ENCODE measurements at places on chromosomes 2 and 18.

DNA sequence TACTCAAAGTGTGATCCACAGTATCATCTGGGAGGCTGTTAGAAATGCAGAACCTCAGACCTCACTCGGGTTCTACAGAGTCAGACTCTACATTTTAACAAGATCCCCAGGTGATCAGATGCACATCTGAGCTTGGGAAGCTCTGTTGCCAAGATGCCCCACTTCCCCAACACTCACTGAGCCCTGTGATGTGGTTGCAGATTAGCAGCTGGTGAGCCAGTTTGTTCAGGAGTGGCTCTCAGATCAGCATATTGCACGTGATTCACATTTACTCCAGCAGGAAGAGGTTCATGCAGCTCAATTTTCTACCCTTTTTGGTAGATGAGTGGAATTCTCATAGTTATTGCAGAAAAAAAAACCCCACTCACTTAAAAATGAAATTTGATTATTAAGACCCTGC, 96.4 kb downstream of the VIT start:
- DNase-seq: no peak

DNA sequence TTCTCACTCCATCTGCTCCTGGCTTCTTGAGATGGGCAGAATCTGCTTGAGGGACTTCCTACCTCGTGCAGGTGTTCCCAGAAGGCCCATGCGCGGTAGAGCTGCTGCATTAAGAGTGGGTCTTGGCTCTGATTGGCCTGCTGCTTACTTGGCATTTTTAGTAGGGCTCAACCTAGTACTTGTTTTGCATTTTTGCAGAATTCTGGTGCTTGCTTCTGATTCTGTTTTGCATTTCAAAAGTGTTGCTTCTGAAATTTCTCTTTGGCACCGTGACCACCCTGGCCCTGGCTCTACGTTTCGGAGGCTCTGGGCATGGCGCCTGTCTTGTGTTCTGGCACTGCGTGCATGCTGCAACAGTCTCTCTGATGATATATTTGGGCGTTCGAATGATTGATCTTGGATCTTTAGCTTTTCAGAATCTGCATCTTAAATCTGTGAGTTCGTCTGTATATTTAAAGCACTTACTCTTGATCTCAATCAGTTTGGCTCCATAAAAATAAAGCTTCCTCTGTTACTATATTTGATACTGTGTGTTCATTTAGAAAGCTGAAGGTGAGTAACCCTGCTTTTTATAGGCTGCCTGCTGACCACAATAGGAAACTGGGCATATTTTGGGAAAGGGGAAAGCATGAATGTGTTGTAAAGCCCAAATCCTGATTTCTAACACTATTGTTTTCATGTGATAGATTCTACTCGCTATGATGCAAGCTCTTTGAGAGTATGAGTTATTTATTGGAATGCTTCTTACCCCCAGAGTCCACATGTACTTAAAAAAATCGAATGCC, 22.2 kb downstream of the EFR3B start:
- no peak for DNase-seq

DNA sequence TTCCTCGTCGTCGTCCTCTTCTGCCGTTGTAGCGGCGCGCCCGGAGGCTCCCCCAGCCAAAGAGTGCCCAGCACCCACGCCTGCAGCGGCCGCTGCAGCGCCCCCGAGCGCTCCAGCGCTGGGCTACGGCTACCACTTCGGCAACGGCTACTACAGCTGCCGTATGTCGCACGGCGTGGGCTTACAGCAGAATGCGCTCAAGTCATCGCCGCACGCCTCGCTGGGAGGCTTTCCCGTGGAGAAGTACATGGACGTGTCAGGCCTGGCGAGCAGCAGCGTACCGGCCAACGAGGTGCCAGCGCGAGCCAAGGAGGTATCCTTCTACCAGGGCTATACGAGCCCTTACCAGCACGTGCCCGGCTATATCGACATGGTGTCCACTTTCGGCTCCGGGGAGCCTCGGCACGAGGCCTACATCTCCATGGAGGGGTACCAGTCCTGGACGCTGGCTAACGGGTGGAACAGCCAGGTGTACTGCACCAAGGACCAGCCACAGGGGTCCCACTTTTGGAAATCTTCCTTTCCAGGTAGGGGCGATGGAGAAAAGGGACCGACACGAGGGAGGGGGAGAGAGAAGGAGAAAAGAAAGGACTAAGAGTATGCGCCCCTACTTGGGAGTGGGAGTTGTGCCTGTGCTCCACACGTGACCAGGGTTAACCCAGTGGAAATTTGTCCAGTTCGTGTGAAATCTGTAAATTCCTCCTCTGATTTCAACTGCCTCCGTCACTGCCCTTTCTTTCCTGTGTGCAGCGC, 800 bp downstream of the HOXD13 start:
- no peak for DNase-seq

- no peak for DNase-seq
Observed at GRCh38 chr2:46344706-46345105, 47.5 kb downstream of the EPAS1 start.

GRCh38 chr2:196331143-196331542, 159.8 kb upstream of the STK17B start:
- DNase-seq: no peak

GRCh38 chr2:73931531-73932500, 5.1 kb downstream of the DGUOK start:
- no peak for DNase-seq

GRCh38 chr2:12649602-12650400, 66.9 kb upstream of the TRIB2 start:
- DNase-seq: no peak

DNA sequence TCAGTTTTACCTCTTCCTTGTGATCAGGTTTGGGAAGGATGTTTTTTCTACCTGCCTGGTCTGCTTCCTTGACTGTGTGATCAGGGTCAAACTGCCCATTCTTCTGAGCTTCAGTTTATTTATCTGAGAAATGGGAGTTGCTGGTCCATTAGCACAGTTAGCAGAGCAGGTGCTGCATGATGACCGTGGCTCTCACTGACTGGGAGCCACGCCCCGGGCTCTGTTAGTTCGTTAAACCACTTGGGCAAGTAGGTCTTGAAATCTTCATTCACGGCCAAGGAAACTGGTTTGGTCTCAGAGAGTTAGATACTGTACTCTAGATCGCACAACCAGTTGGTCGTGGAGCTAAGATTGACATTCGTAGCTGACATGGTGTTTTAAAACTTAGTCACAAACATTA, 41.7 kb downstream of the INPP5D start:
- no peak for DNase-seq

DNA sequence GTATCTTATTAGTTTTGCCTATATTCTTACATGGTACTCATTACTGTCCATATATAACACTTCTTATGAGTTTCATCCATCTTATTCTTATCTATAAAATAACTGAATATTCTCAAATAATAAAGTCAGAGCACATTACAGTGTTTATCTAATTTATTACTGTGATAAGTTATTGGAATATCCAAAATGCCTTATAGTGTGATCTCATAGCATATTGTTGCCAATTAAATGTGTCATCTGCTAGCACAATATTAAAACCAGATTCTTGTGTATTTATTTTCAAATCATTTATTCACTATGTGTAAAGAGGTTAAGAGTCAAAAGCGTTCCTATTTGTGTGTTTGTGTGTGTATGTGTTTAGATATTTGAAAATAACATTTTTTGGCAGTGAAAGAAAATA, 151.9 kb downstream of the WDR7 start:
- no peak for DNase-seq

DNA sequence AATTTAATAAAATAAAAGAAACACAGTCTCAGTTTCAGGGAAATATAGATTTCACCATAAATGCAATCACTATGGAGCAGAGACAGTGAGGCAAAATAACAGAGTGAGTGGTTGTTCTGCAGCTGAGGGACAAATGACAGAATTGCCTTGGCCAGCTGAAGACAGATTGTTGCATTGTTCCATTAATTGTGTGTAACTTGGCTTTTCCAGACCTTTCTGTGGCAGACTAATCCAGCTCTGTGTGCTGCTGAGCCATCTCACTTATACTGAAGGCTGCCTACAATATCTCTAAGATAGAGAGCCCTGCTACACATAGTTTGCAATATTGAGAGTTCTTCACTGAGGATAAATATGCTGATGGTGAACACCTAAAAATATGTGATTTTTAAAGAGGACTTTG, 11.5 kb downstream of the LRRTM1 start:
- no peak for DNase-seq

GRCh38 chr2:223781560-223781959, 55.8 kb downstream of the AP1S3 start:
- DNase-seq: no peak

DNA sequence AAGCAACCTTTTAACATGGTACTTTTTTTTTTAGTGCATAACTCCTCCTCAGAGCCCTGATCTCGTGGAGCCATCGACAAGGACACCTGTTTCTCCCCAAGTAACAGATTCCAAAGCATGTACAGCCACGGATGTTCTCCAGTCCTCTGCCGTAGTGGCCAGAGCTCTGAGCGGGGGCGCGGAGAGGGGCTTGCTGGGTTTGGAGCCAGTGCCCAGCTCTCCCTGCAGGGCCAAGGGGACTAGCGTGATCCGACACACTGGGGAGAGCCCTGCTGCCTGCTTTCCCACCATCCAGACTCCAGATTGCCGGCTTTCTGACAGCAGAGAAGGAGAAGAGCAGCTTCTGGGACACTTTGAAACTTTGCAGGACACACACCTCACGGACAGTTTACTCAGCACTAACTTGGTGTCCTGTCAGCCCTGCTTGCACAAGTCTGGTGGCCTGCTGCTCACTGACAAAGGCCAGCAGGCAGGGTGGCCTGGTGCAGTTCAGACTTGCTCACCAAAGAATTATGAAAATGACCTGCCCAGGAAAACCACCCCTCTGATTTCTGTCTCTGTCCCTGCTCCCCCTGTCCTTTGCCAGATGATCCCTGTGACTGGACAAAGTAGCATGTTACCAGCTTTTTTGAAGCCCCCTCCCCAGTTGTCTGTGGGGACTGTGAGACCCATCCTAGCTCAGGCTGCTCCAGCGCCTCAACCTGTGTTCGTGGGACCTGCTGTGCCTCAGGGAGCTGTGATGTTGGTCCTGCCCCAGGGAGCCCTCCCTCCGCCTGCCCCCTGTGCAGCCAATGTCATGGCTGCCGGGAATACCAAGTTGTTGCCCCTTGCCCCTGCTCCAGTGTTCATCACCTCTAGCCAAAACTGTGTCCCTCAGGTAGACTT, 4.5 kb downstream of the KLF11 start:
- no peak for DNase-seq

GRCh38 chr2:102553601-102554000, 65.8 kb upstream of the SLC9A2 start:
- no peak for DNase-seq

DNA sequence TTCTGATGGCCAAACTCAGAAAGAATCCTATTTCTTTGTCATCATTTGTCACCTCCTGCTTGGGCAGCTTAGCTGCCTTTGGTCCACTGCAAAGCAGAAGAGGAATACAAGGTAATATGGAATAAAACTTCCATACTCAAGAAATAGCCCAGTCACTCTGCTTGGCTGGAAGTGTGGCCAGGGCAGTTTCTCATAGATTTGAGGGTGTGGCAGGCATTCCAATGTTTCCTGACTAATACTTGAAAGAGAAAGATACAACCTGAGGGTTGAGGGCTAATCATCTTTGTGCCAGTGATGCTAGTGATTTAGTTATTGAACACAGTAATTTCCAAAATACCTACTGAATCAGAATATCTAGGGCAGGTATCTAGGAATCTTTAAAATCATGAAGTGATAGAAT, 83.1 kb downstream of the FAM161A start:
- no peak for DNase-seq

- DNase-seq: no peak
Observed at GRCh38 chr2:53751728-53752127, 15.9 kb upstream of the CHAC2 start.
